ENCODE measurements at places on chromosomes 1 and 21.

- no peak for DNase-seq
These were observed 24.8 kb upstream of the KCNE1 start for GRCh38 chr21:34536820-34537219.

- no peak for DNase-seq
These were observed 446.0 kb upstream of the LRRC7 start for GRCh38 chr1:69121723-69122122.

GRCh38 chr21:31566064-31566463, 93.4 kb upstream of the SOD1 start:
- no peak for DNase-seq

DNA sequence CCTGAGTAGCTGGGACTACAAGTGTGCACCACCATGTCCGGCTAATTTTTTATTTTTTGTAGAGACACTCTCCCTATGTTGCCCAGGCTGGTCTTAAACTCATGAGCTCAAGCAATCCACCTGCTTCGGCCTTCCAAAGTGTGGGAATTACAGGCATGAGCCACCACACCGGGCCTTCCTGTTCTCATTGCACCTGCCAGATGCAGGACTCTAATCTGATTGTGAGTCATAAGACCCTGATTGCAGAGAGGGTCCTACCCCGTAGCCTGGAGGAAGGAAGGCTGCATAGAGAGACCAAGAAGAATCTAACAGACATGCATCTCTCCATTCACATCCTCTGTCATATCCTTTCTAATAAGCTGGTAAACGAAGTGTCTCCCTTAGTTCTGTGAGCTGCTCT, 19.5 kb upstream of the CGN start:
- no peak for DNase-seq

DNA sequence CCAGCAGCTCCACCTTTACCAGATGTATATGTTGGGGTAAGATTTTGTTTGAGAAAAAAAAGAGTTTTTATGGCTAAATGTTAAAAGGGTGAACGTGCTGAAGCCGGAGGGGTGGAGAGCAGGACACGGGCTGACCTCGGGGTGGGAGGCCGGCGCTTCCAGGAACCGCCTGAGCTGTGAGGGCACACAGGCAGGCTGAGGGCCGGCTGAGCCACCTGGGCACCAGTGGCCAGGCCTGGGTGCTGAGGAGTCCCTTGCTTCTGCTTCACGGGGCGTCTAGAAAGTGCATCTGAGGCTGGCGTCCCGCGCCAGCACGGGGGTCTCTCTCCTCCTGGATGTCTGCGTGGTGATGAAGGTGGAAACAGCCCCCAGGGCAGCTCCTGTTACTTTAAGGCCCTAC, 33.6 kb upstream of the ADARB1 start:
- no peak for DNase-seq

DNA sequence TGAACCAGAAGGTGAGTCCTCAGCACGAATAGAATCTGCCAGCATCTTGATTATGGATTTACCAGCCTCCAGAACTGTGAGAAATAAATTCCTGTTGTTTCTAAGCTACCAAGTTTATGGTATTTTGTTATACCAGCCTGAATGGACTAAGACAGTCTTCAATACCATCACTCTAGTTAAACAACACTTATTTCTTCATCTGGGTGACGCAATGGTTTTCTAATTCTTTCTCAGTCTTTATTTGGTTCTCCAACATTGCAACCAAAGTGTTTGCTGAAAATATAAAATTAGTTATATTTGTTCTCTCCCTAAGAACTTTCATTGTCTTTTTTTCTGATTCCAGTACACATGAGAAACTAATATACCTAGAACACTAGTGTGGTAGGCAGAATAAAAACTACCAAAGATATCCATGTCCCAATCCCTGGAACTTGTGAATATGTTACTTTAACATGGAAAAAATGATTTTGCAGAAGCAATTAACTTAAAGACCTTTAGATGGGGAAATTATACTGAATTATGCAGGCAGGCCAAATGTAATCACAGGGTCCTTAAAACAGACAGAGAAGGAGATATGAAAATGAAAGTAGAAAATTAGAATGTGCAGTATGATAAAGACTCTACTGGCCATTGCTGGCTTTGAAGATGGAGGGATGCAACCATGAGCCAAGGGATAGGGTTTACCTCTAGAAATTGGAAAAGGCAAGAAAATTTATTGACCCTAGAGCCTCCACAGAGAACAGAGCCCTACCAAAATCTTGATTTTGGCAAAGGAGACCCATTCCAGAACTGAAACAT, 1115.1 kb downstream of the PLA2G4A start:
- DNase-seq, result no peak

GRCh38 chr1:10761503-10762152, 34.8 kb downstream of the CASZ1 start:
- DNase-seq, result no peak

DNA sequence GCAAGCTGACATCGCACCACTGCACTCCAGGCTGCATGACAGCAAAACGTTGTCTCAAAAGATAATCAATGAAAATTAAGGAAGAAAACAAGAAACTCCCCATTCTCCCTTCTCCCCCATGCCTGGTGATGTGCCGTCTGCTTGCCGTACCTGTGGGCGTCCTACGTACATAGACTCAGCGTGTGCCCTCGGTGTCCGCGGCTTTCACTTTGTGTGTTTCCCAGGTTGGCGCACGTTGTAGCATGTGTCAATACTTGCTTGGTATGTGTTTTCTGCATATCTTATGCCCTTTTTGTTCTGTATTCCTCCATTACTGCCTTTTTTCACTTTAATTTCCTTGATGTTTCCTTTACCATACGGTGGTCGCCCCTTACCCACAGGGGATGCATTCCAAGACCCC, 53.8 kb downstream of the PCNT start:
- no peak for DNase-seq

GRCh38 chr21:44517175-44517899, 22.7 kb downstream of the KRTAP10-1 start:
- DNase-seq, result peak; percentile 91

DNA sequence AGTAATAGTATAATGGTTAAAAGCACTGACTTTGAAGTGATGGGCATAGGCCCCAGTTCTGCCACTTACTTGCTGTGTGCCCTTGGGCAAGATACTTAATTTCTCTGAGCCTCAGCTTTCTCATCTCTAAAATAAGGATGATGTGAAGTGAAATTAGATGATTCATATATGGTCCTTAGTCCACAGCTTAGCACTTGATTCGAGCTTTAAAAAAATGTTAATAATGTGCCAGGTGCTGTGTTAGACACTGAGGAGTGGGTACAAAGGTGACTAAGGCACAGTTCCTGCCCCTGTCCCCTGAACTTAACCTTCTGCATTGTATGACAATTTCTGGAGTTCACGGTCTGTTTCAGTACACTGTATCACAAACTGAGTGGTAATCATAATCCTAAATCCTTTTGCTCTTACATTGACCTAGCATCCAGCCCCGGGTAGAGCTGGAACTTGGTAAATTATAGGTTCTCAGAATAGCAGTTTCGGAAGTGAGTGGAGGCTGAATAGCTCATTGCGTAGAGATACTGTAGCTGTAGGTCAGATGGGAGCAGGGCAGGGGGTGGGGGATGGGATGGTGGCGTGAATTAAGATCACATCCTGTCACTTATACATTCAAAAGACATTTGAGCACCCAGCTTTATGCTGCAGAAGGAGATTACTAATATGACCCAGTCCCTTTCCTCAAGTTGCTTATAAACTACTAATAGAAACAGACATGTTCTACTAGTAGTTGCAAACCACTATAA, 1.5 kb downstream of the ZNF691 start:
- no peak for DNase-seq

DNA sequence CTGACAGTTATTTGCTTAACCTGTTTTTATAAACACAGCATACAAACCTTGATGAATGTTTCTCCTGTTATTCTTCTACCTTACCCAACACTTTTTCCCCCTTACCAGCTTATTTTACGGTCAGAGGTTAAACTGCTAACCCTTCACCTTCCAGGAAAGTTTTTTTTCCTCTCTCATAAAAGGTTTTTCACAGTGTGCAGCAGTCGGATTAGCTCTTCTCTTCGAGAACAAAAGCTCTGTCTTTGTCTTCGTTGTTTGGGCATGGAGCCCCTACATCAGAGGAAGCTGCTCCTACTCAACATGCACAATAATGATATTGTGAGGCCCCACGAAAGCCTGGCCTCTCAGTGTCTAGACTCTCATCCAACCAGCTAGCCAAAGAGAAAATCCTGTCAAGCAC, 42.0 kb downstream of the DENND1B start:
- DNase-seq, result no peak

- no peak for DNase-seq
These were observed 360.4 kb upstream of the LYPLAL1 start for GRCh38 chr1:218813237-218813636.

- peak; percentile 46 for DNase-seq
These were observed 90.9 kb downstream of the TMEM200B start for GRCh38 chr1:29032841-29033240.

- DNase-seq, result peak; percentile 70
These were observed 45.2 kb downstream of the ATP1A1 start for GRCh38 chr1:116418091-116418830.

- DNase-seq, result no peak
These were observed 353.3 kb downstream of the PBX1 start for GRCh38 chr1:164912290-164912689.

Measured in CMK (cell line).